ENCODE measurements at places on chromosomes 5 and 9. TPM values are rescaled to one million over a fixed set of nuclear protein-coding genes. Genes with fewer than 3 reads are reported as not detected.

The PARP8 gene
- total RNA-seq = 25.9 TPM

The HACD4 gene
- total RNA-seq = 3.0 TPM

The GBGT1 gene
- 3.1 TPM for total RNA-seq

The CENPK gene
- 21.4 TPM for total RNA-seq

The PNPLA7 gene
- not detected for total RNA-seq

The ZFP2 gene
- 6.4 TPM for total RNA-seq

The YIPF5 gene
- 123 TPM for total RNA-seq

The INSL4 gene
- not detected for total RNA-seq

The HMGCS1 gene
- total RNA-seq = 136 TPM

The MVB12B gene
- 1.0 TPM for total RNA-seq

The GRIA1 gene
- total RNA-seq = not detected

The HMHB1 gene
- not detected for total RNA-seq

The PCDHB9 gene
- 0.17 TPM for total RNA-seq

The CTXN3 gene
- not detected for total RNA-seq

The PRXL2C gene
- 43.1 TPM for total RNA-seq

The GNA14 gene
- 0.10 TPM for total RNA-seq

The NUDT12 gene
- total RNA-seq = 15.3 TPM
